ENCODE measurements at places on chromosomes 2 and 18.

- DNase-seq: no peak
Observed at GRCh38 chr2:238019962-238020361, 40.8 kb upstream of the SCLY start.

- no peak for DNase-seq
Observed at GRCh38 chr2:5975401-5975800, 283.2 kb downstream of the SOX11 start.

GRCh38 chr2:225842939-225843338 is 443.4 kb downstream of the NYAP2 start:
- DNase-seq: no peak

GRCh38 chr2:43073401-43073825 is 153.0 kb downstream of the ZFP36L2 start:
- no peak for DNase-seq

DNA sequence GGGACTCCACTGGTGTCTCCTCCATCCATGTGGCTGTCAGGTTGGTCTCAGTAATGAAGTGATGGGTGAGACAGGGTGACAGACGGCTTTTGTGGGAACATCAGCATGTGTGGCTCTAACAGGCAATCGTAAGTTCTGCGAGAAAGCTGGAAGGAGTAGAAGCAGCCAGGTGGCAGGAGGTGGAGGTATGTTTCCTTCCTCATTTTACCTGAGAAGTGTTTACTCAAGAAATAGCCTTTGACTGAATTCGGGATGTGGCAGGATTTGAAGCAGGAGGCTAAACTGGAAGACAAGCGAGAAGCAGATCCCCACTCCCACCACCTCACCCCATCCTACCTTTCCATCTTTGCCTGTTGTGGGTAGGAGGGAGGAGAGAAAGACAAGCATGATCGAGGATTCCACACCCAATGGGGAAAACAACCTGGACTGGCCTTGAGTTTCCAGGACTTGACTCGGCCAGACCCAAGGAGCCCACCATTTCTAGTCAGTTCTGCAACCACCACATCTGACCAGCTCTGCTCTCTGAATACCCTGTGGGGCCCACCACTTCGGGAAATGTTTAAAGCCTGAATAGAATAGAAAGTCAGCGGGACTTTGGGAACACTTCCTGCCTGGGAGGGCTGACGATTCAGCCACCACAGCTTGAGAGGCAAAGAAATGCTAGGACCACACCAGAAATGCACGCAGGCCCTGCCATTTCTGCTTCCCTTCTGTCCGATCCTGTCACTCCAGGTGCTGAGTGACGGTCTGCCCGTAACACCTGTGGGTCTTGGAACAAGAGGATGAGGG is 1.2 kb downstream of the ABCG8 start:
- DNase-seq: no peak
